ENCODE measurements at places on chromosomes 5 and 9. TPM values are rescaled to one million over a fixed set of nuclear protein-coding genes. Genes with fewer than 3 reads are reported as not detected.
A peak's percentile ranks its signal among the peaks of the same experiment; 100 is the strongest.

GRCh38 chr5:119361594-119362125 is 5.8 kb downstream of the TNFAIP8 start:
- no peak for DNase-seq

DNA sequence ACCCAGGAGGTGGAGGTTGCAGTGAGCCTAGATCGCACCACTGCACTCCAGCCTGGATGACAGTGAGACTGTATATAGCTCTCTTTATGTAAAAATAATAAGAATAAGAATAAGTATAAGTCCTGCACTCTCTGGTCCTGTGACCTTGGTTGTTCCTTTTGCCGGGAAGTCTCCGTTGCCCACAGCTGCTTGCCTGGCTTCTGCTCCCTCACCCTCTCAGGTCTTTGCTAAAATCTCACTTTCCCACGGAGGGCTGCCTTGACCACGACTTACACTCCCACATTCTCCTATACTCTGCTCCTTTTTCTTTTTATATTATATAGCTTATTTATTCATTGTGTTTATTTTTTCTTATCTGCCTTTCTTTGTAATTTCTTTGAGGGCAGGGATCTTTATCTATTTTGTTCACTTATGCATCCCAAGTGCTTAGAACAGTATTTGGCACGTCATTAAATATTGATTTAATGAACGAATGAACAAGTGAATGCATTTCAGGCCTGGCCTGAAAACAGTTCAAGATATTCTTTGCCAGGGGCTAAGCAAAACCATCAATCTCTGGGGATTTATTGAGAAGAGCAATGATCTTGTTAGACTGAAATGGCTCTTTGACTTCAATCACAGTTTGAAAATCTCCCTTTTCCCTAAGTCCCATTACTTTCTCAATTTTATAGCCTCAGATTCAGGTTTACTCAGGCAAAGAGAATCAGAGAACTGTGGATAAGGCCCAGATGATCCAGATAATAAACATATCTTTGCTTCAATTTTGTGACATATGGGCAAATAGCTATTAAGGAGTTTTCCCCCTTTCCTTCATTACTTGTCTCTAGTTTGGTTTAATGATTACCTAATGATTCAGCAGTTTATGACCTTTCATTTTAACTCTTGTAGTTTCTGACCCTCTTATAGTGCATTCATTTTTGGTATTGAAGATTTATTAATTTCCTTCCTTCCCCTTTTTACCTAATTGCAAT is 60.8 kb upstream of the TMC1 start:
- DNase-seq = no peak

DRD1 gene
- 2.4 TPM for total RNA-seq

GRCh38 chr5:115578657-115579056 is 23.6 kb downstream of the TICAM2 start:
- no peak for DNase-seq

DNA sequence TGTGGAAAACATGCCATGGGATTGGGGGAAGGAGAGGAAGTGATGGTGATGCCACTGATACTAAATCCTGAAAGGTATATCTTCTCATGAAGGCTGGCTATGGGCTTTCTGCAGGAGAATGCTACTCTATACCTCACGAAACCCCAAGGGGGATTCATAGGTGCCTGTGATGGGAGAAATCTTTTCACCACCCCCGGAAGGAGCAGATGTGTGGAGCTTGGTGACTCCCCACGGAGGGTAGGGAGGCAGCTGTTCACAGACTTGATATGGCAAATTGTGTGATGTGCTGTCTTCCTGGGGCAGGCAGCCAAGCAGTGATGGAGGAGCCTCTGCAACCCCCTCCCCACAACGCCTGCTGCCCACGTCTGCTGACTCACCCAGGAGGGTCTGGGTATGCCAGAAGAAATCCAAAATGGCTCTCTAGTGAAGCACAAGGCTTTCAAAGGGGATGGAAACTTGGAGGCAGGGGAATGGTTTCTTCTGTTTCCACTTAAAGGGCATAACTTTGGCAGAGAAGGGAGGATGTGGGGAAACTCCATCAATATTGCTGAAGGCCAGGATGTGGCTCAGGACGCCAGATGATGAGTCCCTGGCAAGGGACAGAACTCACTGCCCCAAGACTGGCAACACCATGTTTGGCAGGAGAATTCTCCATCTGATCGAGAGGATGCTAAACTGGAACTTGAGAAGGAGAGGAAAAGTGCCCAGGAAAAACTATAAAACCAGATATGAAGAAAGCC is 188.3 kb downstream of the GABBR2 start:
- no peak for DNase-seq

GRCh38 chr9:89642789-89643188 is 38.0 kb downstream of the GADD45G start:
- no peak for DNase-seq

DNA sequence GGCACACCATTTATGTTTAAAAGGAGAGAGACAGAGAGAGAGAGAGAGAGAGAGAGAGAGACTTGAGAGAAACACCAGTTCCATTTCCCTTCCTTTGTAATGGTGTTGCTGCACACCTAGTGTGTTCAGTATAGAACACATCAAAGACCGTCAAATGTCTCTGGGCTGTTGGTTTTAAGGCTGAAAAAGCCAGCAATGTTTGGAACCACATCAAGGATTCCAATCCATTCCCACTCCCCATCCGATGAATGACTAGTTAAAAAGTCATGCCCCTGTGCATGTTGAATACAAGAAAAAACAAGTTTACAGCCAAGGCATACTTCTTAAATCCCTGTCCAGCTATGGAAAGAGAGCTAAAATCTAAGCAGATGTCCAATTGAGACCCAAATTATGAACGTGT is 83.0 kb upstream of the IFNE start:
- no peak for DNase-seq

GRCh38 chr5:79173626-79174025 is 62.0 kb downstream of the BHMT start:
- no peak for DNase-seq

DNA sequence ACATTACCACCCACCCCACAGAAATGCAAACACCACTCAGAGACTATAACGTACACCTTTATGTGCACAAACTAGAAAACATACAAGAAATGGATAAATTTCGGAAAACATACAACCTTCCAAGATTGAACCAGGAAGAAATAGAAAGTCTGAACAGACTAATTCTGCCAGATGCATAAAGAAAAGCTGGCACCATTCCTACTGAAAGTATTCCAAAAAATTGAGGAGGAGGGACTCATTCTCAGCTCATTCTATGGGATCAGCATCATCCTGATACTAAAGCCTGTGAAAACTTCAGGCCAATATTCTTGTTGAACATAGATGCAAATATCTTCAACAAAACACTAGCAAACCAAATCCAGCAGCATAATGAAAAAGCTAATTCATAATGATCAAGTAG is 115.1 kb upstream of the CD180 start:
- no peak for DNase-seq

COL5A1 gene
- 1,367 TPM for total RNA-seq

DNA sequence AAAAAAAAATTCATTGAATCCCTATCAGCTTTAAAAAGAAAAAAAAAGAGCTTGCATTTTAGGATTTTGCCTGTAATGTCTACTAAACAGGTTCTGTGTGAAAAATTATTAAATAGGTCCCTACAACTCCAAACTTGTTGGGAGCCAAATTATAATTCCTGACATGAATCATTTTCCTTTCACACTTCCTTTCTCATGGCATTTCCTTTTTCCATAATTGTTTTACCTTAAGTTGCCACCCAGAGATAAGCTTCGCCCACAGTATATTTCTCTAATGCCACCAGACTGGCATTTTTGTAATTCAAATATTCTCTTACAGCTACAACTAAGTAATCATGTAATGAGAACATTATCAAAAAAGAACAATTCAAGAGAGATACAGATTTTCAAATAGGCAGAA is 348.8 kb downstream of the EFNA5 start:
- DNase-seq = no peak

GRCh38 chr9:131419716-131420115 is 25.8 kb downstream of the PRRC2B start:
- no peak for DNase-seq

PCDHA2 gene
- 3.4 TPM for total RNA-seq

- DNase-seq = peak; percentile 71
Observed at GRCh38 chr9:83978992-83979811, 813 bp downstream of the HNRNPK start.

PCDHA4 gene
- 1.9 TPM for total RNA-seq

DNA sequence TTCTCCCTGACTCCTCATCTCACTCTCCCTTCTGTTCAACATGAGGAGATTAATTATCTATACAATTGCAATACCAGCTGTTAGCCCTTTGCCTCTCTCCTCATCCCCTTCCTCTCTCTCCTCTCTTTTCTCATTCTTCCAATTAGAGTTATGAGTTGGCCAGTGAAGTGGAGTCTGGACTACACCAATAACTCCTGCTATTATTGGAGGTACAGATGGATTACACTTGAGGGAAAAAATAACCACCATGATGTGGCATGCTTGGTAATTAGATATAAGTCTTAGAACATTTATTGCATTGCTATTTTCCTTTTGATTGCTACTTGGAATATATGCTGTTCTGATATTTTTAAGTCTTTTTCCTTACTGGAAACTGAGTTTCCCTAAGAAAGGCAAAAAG is 159.2 kb downstream of the FRMD3 start:
- no peak for DNase-seq

DNA sequence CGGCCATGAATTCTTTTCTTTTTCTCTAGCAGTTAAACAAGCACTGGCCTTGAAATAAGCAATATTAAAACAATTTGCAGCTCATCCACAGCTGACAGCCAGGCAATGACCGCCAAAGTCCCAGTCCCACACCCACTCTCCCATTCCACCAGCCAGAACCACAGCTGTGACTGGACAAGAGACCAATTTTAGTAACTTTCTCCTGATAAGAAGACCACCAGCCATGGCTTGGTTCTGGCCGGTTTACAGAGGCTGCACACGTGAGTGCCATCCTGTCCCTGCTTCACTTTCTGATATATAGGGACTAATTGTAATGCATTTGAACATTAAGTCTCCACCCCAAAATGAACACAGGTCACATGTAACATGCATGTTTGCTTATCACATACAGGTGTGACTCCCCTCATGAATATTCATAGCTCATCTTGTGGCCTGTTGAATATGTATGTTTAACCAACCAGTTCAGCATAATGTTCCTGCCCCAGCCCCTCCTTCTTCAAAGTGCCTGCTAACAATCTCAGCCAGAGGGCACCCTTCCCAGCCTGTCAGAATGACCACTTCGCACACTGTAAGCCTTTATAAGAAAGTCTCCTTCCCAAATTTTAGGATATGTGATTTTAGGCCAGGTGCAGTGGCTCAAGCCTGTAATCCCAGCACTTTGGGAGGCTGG is 23.9 kb upstream of the FANCC start:
- no peak for DNase-seq

DNA sequence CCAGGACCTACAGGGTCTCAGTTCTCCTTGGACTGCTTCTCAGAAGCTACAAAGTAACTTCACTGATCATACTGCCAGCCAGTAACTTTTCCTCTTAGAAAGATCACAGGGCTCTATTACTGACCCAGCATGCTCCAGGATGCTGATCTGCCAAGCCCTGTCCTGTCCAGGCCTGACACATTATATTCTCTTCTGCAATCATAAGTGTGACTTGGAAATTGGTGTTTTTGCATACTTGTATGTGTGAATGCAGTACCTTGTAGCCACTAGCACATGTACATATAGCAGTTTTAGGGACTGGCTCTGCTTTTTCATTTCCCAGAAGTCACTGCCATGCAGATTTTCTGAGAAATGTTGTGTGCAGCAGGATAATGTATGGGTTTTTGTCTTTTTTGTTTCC is 40.1 kb upstream of the CCNH start:
- DNase-seq = no peak

DNA sequence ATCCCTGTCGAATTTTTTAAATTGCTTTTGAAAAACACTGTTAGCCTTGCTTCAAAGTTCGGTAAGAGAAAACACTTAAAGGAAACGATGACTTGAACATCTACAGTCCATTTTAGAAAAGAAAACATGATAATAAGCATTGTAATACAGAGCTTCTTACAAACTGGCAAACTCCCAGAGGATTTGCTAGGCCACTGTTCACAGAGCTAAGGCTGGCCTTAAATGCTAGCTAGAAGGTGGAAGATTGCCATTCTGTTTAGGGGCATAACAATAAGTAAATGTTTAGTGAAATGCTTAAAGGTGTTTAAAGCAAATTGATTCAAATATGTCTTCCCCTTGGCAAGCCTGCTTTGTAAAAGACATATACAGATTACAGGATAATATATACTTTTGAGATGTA is 169.6 kb downstream of the TLE4 start:
- DNase-seq = peak; percentile 36

GRCh38 chr5:9441610-9442009 is 104.3 kb downstream of the SEMA5A start:
- DNase-seq = no peak

- DNase-seq = peak; percentile 30
Observed at GRCh38 chr5:52922384-52922783, 66.8 kb upstream of the ITGA2 start.

HSD17B3 gene
- total RNA-seq = 2.4 TPM

DNA sequence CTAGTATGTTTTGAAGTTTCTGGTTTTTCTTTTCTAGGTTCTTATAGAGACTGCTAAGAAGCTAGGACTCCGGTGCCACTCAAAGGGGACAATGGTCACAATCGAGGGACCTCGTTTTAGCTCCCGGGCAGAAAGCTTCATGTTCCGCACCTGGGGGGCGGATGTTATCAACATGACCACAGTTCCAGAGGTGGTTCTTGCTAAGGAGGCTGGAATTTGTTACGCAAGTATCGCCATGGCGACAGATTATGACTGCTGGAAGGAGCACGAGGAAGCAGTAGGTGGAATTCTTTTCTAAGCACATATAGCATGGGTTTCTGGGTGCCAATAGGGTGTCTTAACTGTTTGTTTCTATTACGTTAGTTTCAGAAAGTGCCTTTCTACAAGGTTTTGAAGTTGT is 52.2 kb downstream of the MTAP start:
- DNase-seq = peak; percentile 5

SEMA4D gene
- total RNA-seq = 28.2 TPM

STING1 gene
- total RNA-seq = 26.2 TPM

GRCh38 chr9:135391759-135392158 is 87.8 kb upstream of the PPP1R26 start:
- DNase-seq = no peak

ANKRD20A1 gene
- 0.72 TPM for total RNA-seq

DNA sequence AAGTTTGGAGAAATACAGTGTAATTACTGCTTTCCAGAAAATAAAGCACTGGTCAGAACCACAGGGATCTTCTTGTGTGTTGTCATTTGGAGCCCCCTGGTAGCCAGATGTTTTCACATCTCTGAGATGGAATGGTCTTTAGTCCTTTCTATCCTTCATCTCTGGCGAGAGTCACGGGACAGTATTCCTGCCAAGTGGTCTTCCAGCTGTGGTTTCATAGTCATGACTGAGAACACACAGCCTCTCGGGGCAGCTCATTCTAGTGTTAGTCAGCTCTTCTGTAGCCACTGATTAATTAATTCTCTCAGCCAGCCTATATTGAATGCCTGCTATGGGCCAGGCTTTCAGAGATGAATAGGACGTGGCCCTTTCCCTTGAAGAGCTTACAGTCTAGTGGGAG is 34.1 kb downstream of the HMGXB3 start:
- DNase-seq = no peak

- DNase-seq = no peak
Observed at GRCh38 chr5:88827997-88828396, 55.0 kb downstream of the MEF2C start.

FBLL1 gene
- 1.9 TPM for total RNA-seq

- no peak for DNase-seq
Observed at GRCh38 chr5:4099386-4099785, 503.8 kb downstream of the IRX1 start.
